Activated CD4-positive, alpha-beta T cell treated with anti-CD3 and anti-CD28 coated beads for 36 hours (primary cell): ENCODE measurements at places on chromosomes 6 and 20.

GRCh38 chr6:133166766-133167165, 74.4 kb upstream of the EYA4 start:
- DNase-seq = no peak

DNA sequence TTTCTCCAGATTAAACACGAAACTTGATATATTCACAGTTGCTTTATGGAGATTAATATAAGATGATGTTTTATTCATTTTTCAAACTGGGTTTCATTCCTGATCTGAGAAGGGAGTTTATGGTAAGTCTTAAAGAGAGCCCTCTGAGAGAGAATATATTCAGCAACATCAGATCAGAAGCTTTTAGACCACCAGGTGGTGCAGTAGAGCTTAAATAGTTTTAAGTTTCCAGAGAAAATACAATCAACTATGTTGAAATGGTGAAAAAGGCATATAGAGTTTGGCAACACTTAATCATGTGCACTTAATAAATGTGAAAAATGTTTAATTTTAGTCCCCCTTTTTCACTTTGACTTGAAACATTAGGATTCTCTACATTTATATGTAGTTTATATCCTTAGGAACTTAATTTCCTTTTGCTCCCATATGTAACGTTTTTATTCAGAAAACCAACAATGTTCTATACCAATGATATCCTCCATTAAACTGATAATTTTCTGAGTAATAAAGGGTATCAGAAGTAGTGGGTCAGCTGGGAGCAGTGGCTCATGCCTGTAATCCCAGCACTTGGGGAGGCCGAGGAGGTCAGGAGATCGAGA, 86.4 kb upstream of the CLDN20 start:
- DNase-seq = peak; percentile 65

DNA sequence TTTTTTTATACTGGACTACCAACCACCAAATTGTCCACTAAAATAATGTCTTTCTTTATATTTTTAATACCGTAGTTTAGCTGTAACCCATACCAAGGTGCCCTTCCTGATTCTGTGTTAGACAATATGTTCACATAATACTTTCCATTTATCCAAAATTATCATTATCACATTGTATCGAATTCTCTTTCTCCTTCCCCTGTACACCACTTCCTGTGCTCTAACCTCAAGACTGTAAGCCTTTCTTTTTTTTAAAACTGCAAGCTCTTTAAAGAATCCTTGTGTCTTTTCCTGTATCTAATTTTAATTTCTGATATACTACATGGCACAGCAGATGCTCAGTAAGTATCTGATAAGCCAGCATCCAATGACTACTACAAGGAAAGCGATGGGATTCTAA, 917.5 kb downstream of the EYS start:
- DNase-seq = no peak

DNA sequence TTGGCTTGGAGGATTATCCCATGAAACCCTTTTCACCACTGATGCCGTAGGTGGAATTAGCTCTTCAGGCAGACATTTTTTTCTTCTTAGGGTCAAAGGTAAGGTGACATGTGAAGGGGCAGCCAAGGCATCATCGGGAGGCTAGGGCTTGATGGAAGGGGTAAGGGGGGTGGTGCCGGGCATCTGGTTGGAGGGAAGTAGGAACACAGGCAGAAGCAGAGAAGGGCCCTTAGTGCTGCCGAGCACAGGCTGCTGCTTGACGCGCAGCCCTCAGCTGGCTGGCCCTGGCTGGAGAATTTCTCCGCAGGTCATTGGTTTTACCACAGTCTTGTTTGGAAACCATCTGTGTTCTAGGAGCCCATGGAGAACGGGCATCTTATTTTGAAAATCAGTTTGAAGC, 54.7 kb downstream of the TRAF3IP2 start:
- DNase-seq = no peak

DNA sequence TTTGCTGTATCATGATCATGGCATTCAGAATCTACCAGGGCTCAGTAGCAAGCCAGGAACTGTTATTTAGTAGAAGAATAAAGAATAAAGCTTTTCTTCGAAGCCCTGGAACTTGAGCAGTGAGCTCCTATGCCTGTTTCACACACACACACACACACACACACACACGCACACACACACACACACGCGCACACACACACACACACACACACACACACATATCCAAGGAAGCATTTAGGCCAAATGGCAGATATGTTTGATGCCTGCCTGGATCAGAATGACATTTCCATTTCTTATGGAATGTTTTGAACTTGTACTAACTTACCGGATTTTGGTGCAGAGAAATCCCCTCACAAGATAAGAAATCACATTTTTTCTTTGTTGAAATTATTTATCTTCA, 35.5 kb downstream of the RPP21 start:
- no peak for DNase-seq

GRCh38 chr6:16109659-16110305, 19.1 kb upstream of the MYLIP start:
- no peak for DNase-seq

DNA sequence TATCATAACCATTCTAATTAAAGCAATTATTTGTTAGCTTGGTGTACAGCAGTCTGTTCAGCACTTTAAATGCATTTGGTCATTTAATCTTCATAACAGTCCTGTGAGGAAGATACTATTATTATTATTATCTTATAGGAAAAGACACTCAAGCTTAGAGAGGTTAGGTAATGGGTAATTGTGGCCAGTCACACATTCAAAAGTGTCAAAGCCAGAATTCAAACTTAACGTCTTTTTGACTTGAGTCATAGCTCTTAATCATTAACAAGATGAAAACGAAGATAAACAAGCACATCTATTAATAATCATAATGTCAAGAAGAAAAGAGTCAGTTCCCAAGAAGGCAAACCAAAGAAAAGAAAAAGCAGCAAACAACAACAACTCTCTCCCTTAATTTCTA, 251.0 kb downstream of the SYNE1 start:
- DNase-seq = no peak

DNA sequence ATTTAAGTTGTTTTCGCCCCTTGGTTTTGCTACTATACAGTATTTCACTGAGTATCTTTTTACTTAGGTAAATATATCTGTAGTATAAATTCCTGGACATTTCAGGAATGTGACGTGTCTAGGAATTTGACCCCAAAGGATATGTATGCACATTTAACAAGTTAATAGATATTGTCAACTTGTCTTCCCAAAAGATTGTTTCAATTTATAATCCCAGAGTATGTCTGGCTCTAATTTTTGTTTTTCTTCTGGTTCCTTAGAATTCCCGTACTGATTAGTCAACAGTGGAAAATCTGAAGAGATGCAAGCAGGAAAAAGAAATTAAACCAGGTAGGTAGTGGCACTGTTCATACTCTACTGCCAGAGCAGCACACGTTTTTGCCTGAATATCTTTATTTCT, 7.2 kb downstream of the PKIG start:
- DNase-seq = no peak

DNA sequence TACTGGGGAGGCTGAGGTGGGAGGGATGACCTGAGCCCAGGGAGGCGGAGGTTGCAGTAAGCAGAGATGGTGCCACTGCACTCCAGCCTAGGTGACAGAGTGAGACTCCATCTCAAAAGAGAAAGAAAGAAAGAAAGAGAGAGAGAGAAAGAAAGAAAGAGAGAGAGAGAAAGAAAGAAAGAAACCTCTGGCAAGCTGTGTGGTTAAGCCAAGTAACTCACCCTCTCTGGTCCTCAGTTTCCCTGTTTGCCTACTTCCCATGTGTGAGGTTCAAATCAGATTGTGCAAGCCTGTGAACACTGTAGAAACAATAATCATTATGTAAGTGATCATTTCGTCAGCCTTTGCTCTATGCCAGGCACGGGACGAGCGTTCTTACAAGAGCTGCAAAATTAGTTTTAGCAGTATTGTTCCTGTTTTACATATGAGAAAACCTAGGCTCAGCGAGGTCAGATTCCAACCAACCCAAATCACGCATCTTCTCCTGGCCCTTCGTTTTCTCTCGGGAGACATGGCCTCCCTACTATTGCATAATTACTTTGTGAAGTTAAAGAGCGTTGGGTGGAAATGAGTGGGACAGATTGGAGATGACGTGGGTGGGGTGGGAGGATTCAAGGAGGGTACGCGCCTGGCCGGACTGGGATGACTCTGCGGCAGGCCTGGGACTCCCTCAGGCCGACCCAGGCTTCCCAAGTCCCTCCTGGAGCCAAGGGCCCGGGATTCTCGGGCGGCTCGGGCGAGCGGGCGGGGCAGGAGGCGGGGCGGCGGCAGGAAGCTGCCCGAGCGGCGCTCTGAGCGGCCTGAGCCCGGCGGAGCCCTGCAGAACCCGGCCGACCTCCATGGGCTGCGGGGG, at the start of gene SNX21:
Gene SNX21 (plus strand): TSS at position 770 of the 853 bp plus-strand sequence. CDS start 121 bp downstream, outside the sequence.
- DNase-seq = peak; percentile 59
